Left renal cortex interstitium (tissue), 4 donors: ENCODE measurements at places on chromosomes 4 and X.

GRCh38 chrX:148498067-148498466 is 2.4 kb upstream of the AFF2 start:
- DNase-seq: no peak

- no peak for DNase-seq
Measured at GRCh38 chrX:21295246-21295820, 78.9 kb upstream of the CNKSR2 start.

- DNase-seq: no peak
Measured at GRCh38 chr4:108240366-108240765, 71.6 kb upstream of the LEF1 start.

DNA sequence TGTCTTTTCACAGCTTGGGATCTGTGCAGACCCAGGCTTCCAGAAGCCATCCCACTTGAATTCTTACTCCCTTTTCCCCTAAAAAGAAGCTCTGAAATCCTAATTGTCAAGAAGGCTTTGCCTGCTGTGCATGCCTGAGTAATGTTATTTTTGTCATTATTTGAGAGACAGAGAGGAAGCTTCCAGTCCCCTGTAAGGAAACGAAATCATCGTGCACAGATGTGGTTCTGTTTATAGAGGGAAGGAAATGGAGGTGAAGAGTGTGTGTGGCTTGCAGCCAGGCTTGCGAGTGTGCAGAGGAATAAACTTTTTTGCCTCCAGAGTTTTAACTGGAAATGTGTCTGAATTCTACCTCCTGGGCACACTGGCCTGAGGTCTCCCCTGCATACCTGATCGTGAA is 70.2 kb downstream of the TBL1X start:
- DNase-seq: no peak

- DNase-seq: no peak
Measured at GRCh38 chr4:75555294-75556164, at the start of gene ODAPH. Gene ODAPH (plus strand): TSS chr4:75556066. CDS start chr4:75556083, 17 bp downstream.

DNA sequence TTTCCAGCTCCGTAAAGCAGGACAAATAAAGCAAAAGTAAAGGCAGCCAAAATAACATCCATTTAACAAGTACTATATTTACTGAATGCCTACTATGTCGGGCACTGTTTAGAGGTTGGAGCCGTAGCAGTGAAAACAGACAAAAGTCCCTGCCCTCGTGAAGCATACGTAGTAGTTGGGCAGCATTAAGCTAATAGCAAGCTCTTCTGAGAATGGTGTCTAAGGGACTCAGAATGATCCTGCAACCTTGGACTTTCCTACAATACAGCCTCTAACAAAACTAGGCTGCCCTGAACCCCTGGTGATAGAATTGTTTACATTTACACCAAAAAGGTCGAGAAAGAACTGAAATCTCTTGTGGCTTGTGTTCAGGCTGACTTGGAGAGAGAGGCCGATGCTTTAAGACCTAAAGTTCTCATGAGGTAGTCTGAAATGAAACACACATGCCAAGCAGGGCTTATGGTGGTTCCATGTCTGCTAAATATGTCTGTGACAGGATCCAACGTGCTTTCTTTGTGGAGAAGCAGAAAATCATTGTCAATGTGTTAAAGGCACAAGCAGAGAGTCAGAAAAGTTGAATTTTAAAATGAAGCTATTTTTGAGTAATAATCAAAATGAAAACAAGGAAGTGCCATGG is 898 bp upstream of the PDGFC start:
- DNase-seq: no peak
